ENCODE measurements at places on chromosomes 12 and 14.
A peak's percentile ranks its signal among the peaks of the same experiment; 100 is the strongest.

- DNase-seq = peak; percentile 40
Observed at GRCh38 chr12:67650388-67651131, 2.0 kb downstream of the DYRK2 start.

DNA sequence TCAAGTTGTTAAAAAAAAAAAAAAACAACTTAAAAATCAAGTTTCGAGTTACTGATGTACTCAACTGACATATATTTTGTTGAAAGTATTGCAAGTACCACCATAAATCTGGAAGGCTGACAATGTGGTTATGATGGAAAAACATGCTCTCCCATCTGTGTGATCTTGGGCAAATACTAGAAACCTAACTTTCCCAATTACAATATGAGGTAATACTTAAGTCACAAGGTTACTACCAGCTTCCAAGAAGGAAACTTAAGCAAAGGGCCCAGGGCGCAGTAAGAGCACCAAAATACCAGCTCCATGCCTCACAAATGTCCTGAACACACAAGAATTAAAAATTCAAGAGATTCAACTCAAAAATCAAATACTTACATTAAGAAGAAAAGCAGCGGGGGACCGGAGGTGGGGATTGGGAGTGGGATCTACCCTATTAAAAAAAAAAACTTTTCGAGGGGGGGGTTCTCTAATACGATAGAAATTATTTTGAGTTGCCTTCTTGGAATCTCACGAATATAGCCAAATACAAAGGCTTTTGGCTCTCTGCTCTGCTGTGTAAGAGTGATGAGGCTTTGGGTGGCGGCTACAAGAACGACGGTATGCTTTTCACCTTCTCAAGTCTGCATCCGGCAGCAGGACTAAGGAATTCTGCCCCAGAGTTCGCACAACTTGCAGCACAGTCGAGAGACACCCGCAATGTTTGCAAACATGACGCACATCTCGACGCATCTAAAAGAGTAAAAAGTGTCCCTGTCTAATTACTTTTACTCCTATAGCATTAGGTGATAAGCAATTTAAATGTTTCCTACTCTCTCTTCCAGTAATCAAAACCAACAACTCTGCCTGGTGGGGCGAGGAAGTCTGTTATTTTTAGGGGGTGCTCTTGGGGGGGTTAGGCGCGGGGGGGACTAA lies 1.1 kb downstream of the SAV1 start:
- no peak for DNase-seq

GRCh38 chr12:27958675-27959074 lies 13.9 kb downstream of the PTHLH start:
- DNase-seq = no peak

DNA sequence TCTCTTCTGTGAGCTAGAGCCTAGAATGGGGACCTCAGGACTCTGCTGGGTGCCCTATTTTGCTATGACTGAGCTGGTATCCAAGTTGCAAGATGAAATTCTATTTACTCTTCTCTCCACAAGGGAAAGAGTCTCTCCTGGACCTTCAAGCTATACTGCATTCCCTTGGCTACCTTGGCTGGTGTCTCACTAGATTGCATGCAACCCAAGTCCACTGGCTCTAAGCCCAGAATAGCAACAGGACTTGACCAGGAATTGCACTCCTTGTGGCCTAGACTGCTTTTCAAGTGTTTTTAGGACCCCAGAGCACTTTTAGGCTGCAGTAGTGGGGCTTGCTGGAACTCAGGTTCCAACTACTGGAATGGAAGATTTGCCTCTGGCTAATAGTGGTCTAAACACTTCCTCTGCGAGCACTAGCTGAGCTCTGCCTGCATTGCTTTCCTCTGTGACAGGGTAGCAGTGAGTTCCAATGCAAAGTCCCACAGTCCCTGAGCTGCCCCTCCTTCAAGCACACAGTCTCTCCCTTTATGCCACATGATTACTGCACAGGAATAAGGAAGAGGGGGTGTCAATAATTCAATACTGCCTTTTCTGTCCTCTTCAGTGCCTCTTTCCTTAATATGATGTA lies 1009.1 kb upstream of the FLRT2 start:
- no peak for DNase-seq

DNA sequence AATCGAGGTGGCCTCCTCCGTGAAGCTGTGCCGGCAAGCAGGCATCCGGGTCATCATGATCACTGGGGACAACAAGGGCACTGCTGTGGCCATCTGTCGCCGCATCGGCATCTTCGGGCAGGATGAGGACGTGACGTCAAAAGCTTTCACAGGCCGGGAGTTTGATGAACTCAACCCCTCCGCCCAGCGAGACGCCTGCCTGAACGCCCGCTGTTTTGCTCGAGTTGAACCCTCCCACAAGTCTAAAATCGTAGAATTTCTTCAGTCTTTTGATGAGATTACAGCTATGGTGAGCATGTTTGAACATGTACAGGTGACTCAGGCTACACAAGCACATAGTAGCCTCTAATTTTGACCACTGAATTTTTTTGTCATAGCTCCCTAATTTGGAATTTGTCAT lies 59.7 kb downstream of the ATP2A2 start:
- no peak for DNase-seq

DNA sequence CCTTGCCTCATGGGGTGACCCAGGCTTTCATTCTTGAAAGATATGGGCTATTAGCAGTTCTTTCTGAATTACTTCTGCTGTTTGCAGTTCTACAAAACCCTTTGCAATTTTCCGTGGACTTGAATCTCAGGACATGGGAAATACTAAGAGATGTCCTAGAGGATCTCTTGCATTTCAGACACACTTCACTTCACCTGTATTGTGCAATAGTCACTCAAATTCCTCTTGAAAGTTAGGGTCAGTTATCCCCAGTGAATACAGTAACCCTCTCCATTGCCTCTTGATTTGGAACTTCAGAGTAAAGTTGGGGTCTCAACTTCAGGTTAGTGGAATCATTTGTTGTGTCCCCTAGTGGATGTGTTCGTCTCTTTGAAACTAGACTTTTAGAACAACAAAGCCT lies 31.8 kb downstream of the YLPM1 start:
- DNase-seq = no peak

GRCh38 chr12:25502118-25502517 lies 51.0 kb downstream of the LMNTD1 start:
- no peak for DNase-seq

DNA sequence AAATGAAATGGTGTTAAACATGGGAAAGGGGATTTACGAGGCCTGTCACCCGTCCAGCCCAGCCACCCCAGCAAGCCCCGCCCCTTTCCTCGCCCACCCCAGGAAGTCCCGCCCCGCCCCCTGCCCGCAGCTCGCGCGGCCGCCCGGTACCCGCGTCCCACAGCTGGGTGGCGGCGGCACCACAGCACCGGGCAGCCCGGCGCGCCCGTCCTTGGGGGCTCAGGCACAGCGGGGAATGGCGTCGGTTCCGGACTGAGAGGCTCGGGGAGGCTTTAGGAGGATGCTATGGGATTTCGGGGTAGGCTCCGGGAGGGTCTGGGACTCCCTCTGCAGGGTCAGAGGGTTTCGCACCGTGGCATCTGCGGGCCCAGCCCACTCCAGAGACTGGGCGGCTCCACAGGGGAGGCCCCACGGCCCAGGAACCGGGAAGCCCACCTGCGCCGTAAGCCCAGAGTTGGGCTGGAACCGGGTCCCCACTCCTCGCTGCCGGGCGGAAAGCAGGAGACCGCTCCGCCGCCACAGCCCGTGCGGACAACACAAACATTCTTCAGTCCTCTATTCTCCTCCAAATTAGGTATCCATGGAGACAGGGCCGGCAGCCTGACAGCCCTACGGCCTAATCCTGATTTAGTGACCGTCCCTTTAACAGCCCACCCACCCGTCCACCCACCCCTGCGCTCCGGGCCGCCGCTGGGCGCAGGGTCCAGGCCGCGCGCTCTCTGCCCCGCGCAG lies 1.4 kb downstream of the FIGNL2 start:
- DNase-seq = no peak

GRCh38 chr12:13179211-13180074 lies 17.1 kb upstream of the EMP1 start:
- DNase-seq = no peak

GRCh38 chr12:22527999-22528398 lies 16.3 kb downstream of the C2CD5 start:
- no peak for DNase-seq

GRCh38 chr14:38366374-38366773 lies 110.5 kb upstream of the CLEC14A start:
- no peak for DNase-seq

DNA sequence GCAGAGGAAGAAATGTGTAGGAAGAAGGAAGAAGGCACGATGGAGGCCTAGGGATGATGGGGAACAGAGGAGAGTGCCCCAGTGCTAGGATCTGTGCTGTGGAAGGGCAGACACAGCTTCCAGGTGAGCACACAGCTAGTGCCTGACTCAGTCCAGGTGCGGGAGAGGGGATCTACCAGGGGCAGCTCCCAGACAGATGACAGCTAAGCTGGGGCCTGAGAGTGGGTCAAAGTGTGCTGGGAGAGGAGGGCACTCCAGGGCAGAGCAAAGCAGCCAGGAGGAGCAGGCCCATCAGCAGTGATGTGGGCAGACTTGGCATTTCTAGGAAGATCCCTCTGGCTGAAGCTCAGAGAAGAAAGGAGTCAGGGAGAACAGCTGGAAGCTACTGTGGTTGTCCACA lies 36.7 kb downstream of the LRTM2 start:
- no peak for DNase-seq

DNA sequence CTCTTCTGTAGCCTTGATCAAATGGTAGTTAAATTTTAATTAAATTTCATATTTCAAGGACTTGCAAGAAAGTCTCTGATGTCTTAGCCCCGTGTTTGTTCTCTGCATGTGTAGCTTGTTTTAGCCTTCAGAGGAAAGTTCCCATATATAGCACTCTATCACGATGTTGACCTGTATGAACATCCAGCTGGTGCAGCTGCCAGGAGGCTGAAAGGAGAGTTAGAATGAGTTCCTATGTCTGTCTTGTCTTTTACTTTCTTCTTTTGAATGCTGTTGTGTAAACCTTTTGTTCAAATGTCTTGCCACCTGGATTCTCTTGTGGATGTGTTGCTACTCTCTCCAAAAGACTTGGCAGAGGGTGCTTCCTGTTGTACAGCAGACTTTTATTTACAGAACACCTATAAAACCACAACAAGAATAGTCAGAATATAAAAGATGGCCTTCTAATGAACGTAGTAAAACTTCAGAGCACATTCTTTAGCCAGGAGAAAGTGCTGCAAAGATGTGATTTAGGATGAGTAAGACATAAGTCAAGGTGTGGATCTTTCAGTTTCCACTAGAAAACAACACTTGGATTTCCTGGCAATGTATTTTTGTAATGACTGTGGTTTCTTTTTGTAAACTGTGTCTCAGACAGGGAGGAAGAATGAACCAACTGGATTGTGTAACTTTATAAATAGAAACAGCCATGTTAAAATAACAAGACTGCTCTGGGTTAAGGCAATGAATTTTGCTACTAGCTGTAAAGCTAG lies 17.2 kb downstream of the NAV3 start:
- no peak for DNase-seq

- no peak for DNase-seq
Observed at GRCh38 chr12:52829986-52830770, 3.9 kb downstream of the KRT79 start.

DNA sequence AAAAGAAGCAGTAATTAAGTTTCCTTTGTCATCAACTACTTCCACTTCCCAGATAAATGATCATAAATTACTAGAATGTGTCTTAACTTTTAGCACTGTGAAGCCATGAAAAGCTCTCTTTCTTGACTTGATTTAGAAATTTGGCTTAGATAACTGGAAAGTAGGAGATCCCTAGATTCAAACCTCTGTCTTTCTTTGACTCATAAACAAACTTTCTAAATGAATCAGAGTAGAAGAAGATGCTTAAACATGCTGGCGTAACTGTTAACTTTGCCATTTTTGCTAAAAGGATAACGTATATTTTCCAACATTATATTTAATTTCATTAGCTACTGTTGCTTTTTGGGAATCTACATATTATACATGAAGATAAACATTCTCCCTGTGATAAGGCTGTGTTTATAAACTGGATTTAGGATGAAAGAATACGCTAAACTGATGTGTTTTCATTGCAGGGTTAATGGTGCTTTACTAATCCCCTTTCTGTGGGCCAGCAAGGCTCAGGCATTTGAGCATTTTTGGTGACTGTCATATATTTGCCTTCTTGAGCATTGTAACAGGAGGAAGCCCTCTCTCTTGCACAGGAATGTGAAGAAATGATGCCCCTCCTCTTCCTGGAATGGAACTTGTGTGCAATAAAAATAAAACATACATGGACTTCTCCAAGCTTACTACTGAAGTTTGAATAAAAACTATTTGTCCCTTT lies 301.4 kb downstream of the BMP4 start:
- peak; percentile 17 for DNase-seq

DNA sequence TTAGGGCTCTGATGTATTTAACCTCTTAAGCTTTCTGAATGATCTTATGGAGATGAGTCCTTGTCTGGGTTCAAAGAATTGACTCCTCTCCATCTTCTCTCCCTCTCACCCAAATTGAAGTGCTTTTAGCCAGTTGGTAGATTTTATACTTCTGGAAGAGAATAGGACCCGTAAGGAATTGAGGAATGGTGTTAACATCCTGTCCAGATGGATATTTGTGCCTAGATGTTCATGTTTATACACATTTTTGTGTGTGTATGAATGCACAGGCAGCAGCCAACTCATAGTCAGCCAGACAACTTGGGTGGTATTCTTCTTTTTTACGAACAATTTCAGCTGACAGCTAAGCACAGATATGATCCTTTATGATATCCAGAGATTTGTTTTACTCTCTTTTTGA lies 449.6 kb upstream of the RGS6 start:
- DNase-seq = no peak

DNA sequence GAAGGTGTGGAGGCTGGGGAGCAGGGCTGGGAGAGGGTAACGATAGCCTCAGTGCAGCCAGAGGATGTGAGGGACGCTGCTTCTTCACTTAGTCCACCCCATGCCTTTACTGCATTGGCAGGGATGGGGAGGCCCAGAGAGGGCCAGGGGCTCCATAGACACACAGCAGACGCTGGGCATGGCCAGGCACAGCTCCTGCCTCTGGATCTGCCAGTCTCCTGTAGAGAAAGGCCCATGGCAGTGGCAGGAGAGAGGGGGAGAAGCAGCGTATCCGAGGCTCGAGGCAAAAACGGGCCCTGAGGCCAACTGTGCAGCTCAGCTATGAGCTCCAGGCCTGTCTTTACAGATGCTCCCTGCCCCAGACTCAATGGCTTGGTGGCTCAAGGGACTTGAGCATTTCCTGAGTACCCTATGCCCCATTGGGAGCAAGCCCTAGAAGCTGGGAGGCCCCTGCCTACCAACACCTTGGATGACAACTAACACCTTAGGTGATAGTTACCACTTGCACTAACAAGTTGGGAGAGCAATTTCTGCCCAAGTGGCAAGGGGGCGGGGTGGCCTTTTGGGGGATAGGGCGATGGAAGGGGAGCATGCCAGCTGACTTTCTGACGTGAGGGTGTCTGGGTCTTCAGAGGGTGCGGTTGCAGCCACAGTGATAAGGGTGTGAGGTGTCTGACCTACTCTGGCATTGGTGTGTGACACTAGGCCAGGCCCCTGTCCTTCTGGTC lies 5.0 kb upstream of the LBHD2 start:
- no peak for DNase-seq

GRCh38 chr12:57027011-57027804 lies 10.9 kb upstream of the TAC3 start:
- DNase-seq = no peak

Measured in GM10248 (cell line).